ENCODE measurements at places on chromosomes 3 and 15. TPM values are rescaled to one million over a fixed set of nuclear protein-coding genes. Genes with fewer than 3 reads are reported as not detected.

Gene HOMER2
- 6.5 TPM for total RNA-seq

Gene TNFAIP8L3
- not detected for total RNA-seq

Gene DLEC1
- 1.1 TPM for total RNA-seq

Gene ATP8B4
- total RNA-seq = 2.7 TPM

Gene CLEC3B
- not detected for total RNA-seq

DNA sequence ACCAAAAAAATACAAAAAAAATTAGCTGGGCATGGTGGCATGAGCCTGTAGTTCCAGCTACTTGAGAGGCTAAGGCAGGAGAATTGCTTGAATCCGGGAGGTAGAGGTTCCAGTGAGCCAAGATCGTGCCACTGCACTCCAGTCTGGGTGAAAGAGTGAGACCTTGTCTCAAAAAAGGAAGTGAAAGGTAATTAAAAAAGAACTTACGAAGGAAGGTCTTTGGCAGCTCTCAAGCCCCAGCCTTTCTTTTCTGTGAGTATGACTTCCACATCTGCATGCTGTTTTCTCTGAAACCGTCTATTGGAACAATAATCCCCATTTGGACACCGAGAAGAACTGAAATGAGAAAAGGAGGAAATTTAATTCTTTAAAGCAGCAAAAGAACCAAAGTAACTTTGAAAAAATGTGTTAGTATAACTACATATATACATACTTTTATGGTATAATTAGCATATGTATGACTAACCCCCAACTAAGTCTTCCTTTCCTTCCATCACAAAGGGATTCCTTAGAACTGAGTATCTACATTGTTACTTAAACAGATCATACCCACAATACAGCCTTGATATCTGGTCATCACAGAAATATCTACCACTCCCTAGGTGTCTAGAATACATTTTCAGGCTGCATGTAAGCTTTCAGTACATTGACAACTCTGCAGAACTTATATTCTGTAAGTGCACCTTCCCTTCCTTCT is 50.1 kb downstream of the SETD2 start:
- no peak for DNase-seq

GRCh38 chr3:170670504-170670903 is 84.6 kb upstream of the SLC7A14 start:
- DNase-seq = no peak

DNA sequence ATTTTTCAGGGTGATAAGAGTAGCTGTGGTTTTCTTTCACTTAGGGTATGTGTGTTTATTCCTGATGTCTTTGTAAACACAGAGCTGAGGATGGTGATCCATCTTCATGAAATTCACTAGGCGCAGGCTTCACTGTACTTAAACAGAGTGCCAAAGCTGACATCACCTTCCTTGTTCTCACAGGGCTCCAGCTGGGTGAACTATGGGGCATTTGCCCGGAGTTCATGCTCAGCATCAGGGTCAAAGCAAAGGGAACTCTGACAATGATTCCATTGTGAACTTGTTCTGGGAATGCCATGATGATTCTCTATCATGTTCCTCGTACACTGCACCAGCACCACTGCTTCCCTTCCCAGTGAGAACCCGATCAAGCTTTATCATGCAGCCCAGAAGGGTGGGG is 184.8 kb upstream of the P2RY1 start:
- no peak for DNase-seq

DNA sequence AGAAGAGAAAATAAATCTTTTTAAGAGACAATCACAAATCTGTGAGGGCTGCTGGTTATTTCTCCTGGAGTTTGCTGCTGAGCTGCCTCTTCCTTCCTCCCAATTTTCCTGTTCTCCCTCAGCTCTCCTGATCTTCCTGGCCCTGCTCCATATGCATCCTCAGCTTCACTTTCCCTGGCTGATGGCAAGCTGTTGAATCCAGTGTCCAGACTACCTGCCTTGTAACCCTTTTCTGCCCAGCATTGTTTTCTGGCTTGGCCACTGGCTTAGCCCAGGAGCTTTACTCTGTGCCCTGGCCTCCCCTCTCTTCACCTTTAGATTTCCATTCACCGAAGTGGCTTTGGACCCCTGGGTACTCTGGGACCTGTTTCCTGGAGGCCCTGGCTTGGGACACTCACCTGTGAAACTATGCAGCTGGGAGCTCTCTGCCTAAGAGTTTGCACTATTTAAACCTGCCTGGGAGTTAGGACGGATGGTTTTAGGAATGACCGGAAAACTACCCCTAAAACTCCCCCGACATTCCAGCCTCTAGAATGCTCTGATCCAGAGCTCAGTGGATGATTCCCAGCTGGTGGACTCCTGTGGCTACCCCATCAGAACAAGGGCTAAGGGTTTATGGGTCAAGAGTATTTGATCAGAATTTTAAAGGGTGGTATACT is 90.0 kb downstream of the RBPMS2 start:
- DNase-seq = no peak

DNA sequence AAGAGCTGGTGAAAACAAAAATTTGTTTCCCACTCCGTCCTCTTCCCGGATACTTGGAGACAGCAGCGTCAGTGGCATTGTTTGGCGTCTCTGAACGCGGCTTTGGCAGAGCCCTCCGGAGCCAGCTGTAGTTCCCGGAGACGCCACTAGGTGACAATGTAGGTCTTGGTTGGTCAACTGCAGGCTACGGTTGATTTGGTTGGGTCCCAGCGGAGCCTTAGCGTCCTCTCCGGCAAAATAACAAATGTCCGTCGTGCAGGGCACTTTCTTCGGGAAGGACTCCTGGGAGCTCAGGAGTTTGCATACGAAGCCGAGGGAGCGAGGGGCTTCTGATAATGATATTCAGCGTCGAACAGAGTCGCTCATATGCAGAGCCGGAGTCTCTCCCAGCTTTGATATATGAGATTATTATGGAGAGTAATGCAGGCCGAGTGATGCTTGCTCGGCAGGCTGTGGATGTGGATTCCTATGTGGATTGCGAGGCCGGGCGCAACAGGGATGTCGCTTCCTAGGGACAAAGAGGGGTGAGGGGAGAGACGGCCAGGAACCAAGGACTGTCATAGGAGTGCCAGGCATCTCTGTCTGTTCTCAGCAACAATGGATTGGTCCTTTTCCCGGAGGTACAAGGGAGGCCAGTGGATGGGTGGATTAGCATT is 74.8 kb downstream of the IL20RB start:
- peak; percentile 86 for DNase-seq

GRCh38 chr15:94815110-94815731 is 583.9 kb downstream of the MCTP2 start:
- DNase-seq = no peak

DNA sequence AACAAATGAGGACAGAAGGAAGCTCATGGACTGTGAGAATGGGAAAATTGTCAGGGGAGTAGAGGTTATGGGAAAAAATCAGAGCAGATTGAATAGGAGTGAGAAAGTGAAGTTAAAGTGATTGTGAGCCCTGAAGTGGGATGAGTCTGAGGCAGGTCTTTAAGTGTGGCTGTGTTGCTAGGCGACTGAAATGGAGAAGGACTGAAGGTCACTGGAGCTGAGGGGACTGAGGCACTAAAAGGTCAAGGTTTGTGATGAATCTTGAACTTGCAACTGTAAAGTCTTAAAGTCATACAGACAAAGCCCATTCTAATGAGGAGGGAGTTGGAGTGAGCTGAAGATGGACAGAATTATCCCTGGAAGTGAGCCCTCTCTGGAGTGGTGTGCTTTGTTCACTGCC is 518.9 kb downstream of the TUSC7 start:
- DNase-seq = no peak

- DNase-seq = no peak
These were observed 33.0 kb downstream of the SLC12A6 start for GRCh38 chr15:34304613-34305012.

DNA sequence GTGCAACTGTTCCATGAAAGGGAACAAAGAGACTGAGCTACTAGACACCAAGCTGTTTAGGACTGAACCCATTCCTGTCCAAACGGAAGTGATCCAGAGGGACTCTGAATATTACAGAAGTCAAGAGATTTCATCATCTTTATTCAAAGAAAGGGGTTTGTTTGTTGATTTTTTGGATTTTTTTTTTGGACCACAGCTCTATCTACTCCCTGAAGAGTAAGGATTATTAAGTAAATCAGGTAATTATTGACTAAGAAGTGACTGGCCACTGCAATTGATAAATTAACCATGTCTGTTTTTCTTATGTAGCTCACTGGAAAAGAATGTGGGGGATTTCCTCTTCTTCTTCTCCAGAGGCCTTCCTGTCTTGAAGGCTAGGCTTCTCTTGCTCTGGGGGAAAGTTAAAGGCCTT is 146.6 kb upstream of the TPM1 start:
- no peak for DNase-seq
